ENCODE measurements at places on chromosomes 1 and 21.

- DNase-seq = no peak
These were observed 181.4 kb downstream of the CLIC6 start for GRCh38 chr21:34850166-34850690.

- DNase-seq = no peak
These were observed 91.5 kb downstream of the TIAM1 start for GRCh38 chr21:31252611-31253010.

- DNase-seq = no peak
These were observed 12.2 kb downstream of the RHBDL2 start for GRCh38 chr1:38929476-38929875.

GRCh38 chr1:116270316-116271057 is 102.6 kb upstream of the ATP1A1 start:
- DNase-seq = no peak

DNA sequence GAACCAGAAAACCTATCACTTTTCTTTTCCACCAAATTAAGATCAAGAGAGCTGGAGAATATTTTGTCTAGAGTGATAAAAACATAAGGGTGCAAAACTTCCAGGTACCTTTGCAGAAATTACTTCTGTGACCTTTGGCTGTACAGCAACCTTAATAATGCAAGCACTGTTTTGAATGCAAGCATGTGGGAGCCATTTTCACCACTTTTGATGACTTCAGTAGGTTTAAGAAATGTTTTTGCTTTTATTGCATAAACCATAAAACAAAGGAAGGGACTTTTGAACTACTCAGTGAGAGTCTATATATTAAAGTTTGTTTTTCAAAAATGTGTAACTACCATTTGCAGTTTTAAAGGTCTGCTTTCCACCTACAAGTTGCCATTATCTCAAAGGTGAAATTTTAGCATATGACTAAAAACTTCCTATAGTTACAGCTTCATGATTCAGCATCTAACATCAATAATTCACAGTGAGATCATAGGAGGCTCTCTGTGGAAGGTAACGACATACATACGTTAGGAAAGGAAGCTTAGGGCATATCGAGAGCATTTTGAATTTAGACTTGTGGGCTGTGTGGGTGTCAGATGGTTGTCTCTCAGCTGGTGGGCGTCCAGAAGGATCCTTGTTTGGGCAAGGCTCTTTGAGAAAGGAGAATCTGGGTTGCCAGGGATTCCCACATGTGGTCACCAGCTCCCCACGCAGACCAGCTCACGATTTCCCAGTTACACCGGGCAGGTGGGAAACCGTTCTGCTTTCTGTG is 1.1 kb upstream of the GADD45A start:
- DNase-seq = no peak

DNA sequence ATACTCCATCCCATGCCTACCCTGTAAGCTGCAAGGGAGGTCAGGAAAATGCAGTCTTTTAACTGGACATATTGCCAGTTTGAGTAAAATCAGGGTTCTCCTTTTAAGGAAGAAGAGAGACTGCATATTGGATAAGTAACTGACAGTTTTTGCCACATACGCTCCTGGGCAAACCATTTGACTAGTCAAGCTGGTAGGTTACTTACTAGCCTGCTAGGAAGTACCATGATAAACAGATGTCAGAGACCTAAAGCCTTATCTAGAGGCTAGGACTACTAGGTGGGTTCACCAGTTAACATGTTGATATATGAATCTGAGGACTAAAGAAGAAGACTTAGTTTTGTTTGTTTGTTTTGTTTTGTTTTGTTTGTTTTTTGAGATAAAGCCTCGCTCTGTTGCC is 33.5 kb downstream of the EEIG2 start:
- DNase-seq = no peak

DNA sequence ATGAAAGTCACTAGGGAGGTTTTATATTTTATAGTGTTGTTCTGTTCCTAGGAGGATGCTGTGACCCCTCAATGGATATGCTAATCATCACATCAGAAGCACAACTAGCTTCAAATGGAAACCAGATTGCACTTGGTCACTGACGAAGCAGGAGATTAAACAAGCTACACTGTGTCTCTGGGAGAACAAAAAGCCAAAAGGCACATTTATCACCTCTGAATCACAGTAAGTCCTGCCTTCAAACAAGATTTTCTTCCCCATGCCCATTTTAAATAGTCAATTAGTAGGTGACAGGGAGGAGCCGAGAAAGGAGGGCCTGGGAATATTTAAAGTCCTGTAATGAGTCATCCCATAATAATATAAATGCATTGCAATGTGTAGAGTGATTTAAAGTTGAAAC is 38.1 kb downstream of the RGS2 start:
- DNase-seq = no peak

DNA sequence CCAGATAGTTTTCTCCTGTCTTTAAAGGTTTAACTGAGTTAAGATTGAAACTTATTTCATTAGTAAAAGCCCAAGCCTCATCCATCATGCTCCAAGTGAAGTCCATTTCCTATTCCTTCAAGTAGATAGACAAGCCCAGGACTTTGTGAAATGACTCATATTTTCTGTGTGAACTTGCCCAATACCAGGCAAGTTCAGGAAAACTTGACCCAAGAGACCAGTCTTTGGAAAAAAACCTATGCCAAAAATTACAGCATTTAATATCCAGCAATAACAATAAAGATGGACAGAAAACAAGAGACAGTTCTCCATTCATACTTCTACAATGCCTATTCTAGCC is 405 bp upstream of the RAB29 start:
- no peak for DNase-seq

- no peak for DNase-seq
These were observed 534 bp upstream of the WRAP73 start for GRCh38 chr1:3650248-3651025.

- no peak for DNase-seq
These were observed 125.6 kb upstream of the LMO4 start for GRCh38 chr1:87202922-87203655.

- no peak for DNase-seq
These were observed 9.5 kb downstream of the STX6 start for GRCh38 chr1:181013144-181013543.

DNA sequence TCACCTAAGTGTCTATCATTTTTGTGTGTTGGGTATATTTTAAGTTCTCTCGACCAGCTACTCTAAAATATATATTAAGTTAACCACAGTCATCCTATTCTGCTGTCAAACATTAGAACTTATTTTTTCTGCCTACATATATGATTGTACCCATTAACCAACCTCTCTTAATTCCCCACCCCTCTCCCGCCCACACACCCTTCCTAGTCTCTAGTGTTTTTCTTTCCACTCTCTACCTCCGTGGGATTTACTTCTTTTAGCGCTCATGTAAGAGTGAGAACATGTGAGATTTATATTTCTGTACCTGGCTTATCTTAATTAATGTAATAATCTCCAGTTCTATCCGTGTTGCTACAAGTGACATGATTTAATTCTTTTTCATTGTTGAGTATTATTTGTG is 26.6 kb downstream of the KCNK2 start:
- no peak for DNase-seq

DNA sequence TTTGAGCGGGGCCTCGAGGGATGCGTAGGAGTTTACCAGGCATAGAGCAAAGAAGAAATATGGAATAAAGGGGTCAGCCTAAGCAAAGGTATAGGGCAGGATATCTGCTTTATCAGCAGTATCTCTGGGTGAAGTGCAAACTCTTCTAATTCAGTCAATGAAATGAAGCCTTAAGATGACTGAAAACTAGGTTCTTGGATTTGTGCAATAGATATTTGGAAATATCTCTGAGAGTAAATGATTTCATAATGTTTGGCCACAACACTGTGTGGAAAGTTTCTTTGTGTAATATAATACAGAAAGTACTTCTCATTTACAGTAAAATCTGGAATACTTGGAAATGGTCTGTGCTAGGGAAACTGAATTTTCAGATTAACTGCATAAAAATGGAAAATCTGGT is 26.1 kb downstream of the KCNJ15 start:
- DNase-seq = no peak

DNA sequence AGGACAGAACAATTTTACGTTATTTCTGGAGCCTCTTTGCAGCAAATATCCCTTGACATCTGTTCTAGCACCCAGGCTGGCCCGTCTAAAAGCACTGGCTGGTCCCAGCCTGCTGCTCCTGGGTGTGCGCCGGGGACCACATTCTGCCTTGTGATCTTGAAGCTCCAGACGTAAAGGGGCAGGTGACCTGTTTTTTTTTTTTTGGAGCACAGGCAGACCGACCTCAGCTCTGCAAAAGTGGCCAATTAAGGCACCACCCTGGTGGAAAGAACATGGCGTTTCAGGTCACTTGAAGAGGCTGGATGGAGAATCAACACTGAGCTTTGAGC is 13.8 kb upstream of the CAMTA1 start:
- DNase-seq = no peak

DNA sequence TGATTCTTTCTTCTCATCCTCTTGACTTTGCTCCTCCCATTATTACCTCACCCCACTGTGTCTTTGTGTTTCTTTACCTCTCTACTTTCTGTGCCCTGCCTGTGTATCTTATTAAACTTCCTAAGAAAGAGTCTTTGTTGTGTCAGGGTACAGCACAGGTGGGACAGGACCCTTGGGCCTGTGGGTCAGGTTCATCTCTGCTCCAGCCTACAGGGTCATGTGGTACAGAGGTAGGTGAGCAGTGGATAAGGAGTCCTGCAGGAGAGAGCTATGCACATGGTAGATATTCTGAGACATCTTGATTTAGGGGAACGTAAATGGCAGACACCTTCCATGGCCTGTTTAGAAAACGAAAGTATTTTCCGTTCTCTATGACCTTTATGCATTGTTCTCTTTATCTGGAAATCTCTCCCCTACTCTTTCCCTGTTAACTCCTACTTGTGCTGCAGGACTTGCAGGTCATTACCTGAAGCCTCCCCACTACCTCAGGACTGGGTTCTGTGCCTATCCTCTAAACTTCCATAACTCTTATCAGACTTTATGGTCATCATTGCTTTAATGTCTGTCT is 9.9 kb downstream of the GIPC2 start:
- DNase-seq = no peak

DNA sequence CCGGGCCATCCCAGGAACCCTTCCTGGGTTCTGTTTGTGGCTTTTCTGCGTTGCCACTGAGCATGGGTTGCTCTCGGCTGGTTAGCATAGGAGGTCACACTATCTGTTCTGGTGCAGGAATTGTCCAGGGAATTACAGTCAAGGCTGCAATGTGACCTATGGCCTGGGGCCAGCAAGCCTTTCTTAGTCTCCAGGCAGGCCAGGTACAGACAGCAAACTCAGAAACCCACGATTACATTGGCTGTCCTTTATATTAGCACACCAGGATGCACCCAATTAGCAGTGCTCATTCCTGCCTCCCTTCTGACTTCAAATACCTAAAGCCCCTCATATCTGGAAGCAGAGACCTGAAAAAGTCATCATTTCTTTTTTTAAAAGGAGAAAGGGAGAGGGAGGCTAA is 55.2 kb downstream of the CD247 start:
- DNase-seq = no peak

DNA sequence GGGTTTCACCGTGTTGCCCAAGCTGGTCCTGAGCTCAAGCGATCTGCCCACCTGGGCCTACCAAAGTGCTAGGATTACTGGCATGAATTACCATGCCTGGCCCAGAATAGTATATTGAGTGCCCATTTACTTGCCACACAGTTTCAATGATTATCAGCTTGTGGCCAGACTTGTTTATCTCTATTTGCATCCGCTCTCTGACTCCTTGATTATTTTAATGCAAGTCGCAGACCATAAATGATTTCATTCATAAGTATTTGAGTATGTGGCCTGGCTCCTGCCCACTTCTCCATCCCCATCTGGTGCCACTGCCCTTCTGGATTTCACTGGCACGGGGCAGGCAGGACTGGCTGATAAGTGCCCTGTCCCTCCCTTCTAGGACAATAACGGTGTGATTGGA is 18.2 kb upstream of the TRNAU1AP start:
- no peak for DNase-seq

DNA sequence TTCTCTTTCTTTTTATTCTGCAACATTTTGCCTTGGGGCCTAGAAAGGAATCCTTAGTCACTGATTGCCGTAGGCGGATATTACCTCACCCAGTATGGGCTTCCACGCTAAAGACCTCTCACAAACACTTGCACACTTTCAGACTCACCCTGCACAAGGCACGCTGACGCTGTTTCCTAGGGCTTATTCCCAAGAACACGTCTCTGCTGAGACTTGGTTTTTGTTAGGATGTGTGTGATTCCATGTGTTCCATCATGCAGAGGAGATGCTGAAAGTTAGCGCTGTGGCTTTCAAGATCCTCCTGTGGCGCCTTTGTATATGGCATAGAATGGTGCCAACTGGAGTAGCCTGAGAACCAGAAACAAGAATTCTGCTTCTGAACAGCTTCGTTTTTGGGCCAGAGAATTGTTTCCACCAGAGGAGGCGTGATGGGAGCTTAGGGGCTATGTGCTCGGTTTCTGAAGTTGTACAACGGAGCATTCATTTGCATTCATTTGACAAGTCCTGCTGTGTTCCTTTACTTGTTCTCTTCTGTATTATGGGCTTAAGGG is 297.0 kb downstream of the DISC1 start:
- no peak for DNase-seq
